SK-N-DZ (cell line): ENCODE measurements at places on chromosomes 12 and 14.
A peak's percentile ranks its signal among the peaks of the same experiment; 100 is the strongest.

DNA sequence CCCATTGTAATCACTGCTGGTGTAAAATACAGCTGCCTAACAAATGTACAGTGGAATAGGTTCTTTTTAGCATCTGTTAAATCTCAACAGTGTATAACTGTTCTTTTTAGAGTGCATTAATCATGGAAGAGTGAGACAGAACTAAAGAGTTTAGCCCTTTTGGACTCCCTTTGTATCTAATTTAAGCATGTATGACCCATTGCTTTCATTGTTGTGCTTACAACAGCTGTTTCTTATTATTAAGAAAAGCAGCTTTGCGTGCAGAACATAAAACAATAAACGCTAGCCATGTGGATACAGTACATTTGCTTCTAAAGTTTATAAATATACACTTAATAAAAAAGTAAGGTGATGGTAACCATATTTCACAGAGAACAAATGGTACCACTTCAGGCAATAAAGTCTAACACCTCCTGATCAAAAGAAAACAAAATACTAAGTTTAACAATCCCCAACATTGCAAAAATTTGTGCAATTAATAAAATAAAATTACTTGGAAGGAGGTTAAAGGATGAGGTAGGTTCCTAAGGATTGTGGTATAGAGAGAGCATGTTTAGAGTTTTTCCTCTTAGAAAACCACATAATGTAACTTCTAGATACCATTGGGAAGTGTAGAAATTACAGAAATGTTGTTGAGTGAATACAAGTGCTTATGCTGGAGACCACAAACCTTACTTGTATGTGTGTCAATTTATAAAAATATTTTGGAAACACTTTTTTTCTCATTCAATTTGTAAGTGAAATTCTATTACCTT lies 448.7 kb downstream of the SLC6A15 start:
- DNase-seq = no peak

- DNase-seq = no peak
Measured at GRCh38 chr12:100490056-100490455, 16.4 kb downstream of the NR1H4 start.

DNA sequence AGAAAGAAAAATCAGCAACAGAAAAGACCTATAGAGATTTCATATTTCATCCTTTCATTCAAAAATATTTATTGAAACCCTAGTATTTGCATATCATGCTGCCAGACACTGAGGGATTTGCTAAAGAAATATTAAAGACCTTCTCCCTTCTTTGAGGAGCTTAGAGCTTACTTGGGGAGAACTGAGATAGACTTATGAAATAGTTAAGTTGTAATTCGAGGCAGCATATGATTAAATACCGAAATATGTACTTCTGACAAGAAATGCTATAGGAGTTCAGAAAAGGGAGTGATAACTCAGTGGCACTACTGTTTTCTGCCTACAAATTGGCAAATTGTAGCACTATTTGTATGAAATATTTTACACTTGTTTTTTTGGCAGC lies 59.1 kb downstream of the PLXNC1 start:
- no peak for DNase-seq

DNA sequence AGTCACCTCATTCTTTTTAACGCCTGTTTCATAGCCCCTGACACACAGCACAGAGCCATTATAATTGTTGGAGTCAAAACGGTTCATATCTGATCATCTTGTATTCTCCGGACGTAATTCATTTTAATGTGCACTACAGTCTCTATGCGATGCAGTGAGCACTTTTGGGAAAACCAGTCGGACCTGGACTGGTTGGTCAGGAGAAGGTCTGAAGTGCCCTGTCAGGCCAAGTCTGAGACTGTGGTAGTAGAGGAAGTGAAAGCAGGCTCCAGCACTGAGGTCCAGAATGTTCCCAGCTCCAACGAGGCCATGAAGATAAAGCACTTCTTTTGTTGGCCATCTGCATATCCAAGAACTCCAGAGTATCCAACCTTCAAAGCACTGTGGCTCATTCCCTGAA lies 117.1 kb upstream of the NCOR2 start:
- peak; percentile 60 for DNase-seq

- no peak for DNase-seq
Measured at GRCh38 chr12:3962631-3963483, 89.7 kb upstream of the PARP11 start.

DNA sequence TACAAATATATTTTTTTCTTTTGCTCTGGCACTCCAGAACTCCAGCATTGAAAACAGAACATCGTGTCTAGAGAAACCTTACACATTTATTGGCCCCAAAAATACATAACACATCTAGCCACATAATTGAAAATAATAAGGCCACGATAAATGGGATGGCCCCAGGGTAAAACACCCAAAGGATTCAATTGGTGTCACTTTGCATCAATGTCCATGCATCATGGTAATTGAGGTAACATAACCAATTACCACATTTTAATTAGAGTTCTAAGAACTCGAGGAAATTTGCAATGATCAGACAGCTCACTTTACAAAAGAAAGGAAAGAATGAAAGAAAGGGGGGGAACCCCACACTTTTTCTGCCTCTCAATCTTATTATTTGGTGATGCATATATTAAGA lies 151.8 kb upstream of the NPAS3 start:
- no peak for DNase-seq

GRCh38 chr12:42704810-42705401 lies 115.4 kb upstream of the PRICKLE1 start:
- no peak for DNase-seq

DNA sequence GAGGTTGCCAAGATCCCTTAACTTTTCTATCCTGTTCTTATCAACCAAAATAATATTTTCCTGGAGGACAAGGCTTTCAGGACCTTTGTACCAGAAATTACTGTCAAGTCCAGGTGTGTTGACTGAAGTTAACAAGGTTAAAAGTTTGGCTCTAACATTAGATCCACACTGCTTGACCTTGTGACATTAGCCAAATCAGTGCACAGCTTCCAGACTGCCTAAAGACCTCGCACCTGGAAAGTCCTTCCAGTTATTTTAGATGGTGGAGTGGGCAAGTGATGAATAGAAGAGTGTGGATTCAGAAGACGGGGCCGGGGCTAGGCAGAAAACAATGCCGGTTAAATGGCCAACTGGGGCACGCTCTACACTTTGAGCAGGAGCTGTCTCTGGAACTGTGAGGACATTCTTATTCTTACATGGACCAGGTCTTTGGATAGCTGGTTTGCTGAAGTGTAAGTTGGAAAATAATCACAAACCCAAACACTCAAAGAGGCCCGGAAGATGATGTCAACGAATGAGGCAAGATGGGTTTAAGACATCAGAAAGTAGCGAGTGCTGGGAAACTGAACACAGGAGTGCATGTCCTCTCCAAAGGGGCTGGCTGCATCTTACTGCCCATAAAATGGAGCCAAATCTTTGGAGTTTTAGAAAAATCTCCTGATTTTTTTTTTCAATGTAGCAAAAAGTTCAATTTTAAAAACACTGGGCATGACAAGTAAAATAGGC lies 56.3 kb downstream of the NIN start:
- DNase-seq = no peak

DNA sequence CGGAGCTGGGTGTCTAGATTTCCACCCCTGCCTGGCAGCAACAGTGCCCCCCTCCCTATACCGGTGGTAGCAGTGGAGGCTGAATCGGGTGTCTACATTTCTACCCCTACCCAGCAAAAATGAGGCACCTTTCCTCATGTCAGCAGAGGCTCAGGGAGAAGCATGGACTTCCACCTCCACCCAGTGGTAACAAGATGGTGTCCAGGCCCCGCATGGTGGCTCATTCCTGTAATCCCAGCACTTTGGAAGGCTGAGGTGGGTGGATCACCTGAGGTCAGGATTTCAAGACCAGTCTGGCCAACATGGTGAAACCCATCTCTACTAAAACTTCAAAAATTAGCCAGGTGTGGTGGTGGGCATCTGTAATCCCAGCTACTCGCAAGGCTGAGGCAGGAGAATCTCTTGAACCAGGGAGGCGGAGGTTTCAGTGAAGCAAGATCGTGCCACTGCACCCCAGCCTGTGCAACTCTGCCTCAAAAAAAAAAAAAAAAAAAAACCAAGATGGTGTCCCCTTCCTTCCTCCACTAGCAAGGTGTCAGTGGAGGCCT lies 35.5 kb upstream of the OR5AU1 start:
- DNase-seq = peak; percentile 35

DNA sequence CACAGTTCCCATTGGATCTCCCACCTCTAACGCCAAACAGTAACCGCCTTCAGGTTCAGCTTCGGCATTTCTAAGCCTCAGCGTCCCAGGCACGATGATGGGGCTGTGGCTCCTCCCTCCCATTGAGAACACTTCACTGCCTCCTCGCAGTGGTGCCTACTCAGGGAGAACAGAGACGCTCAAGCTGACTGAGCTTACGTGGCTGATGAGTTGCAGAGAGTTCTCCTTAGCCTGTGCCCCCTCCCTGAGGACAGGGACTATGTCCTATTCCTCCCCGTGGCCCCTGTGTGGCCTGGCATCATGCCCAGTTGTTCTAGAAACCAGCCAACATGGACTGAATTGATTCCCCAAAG lies 87.0 kb downstream of the ITPK1 start:
- DNase-seq = no peak

- DNase-seq = no peak
Measured at GRCh38 chr12:103626498-103626897, 39.4 kb downstream of the STAB2 start.

DNA sequence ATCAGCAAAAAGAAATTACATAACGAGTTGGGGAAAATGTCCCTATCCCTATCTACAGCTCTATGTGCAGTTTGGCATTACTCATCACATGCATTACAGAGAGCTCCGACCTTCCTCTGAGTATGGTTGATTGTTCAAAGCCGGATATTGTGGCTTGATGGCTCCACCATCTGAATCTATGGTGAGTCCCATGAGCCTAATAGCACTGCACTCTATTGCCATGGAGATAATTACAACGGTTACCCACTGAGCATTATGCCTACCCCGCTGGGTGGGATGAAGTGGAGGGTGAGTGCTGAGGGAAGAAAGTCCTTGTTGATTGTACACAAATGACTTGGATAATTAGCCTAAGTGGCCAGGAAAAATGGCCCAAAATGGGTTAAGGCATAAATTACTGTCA lies 800.5 kb downstream of the NRXN3 start:
- no peak for DNase-seq

GRCh38 chr12:98817742-98818141 lies 172.7 kb downstream of the APAF1 start:
- no peak for DNase-seq

GRCh38 chr12:25101092-25101445 lies 93.9 kb downstream of the DNAI7 start:
- DNase-seq = no peak

GRCh38 chr12:123958876-123959275 lies 13.8 kb downstream of the CCDC92 start:
- no peak for DNase-seq
